Stimulated activated CD8-positive, alpha-beta memory T cell treated with anti-CD3 and anti-CD28 coated beads, Interleukin-15, amount 100 ng/mL, for 24 hours (primary cell): ENCODE measurements at places on chromosomes 7 and 10.

GRCh38 chr10:96299383-96299782, 4.9 kb upstream of the DNTT start:
- DNase-seq: no peak

GRCh38 chr7:43309706-43310022, 197.2 kb downstream of the HECW1 start:
- DNase-seq: no peak

DNA sequence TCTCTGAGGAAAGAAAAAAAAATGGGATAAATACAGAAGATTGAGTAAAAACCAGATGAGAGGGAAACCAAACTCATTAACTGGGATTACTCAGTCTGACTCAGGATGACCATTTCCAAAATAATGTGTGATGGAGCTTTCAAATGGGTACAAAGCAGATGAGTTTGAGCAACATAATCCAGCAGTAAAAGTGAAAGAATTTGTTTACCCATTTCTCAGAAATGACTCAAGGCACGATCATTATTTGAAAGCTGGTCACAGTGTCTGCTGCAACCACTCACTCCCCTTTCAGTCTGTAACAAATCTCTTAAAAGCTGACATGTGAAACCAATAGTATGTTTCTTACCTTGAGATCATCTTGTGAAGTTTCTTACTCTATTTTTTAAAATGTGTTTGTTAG, 104.7 kb upstream of the KLF14 start:
- DNase-seq: no peak

DNA sequence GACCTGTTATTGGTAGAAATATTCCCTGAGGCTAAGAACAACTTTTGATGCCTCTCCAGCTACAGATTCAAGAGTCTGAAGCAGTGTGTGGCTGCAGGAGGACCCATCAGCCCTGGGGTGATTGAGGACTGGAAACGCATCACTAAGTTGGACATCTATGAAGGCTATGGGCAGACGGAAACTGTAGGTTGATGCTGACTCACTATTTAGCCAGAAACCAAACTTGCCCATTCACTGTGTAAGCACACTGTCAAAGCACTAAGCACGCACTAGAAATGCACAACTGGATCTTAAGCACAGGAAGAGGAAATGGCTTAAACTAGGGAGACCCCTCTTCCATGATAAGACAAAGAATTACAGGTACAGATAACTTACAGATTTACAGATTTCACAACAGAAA, 20.8 kb downstream of the ACSM6 start:
- DNase-seq: no peak

GRCh38 chr7:90917539-90917938, 321.4 kb downstream of the CDK14 start:
- DNase-seq: no peak
